ENCODE measurements at places on chromosomes 13 and 19.

- DNase-seq = no peak
Observed at GRCh38 chr13:28630869-28631268, 28.1 kb upstream of the POMP start.

DNA sequence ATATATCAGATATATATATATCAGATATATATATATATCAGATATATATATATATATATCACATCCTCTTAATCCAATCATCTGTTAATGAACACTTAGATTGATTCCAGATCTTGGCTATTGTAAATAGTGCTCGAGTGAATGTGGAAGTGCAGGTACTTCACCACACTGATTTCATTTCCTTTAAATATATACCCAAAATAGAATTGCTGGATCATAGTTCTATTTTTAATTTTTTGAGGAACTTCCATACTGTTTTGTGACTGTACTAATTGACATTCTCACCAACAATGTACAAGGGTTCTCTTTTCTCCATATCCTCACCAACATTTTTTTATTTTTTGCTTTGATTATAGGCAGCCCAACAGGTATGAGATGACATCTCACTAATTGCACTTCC, 277.5 kb downstream of the NHLRC3 start:
- DNase-seq = no peak

DNA sequence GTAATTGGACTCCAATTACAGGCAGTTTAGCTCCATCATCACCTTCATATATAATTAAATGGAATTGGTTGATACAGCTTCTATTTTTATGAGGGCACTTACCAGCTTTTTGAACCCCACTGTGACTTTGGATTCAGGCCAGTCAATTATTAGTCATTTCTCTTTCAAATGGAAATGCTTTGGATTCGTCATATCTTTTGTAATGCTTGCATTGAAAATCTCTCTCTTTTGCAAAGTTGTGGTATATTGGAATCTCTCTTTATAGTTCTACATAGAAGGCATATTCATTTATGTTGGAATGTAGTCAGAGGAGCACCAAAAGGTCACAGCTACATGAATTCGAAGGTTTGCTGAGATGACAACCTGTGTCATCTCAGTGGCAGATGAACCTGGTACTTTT, 1074.3 kb upstream of the SLC10A2 start:
- peak; percentile 21 for DNase-seq

GRCh38 chr13:57353831-57354230, 186.8 kb downstream of the PRR20E start:
- DNase-seq = no peak

- DNase-seq = no peak
Observed at GRCh38 chr19:48674216-48674809, 1.5 kb upstream of the NTN5 start.

DNA sequence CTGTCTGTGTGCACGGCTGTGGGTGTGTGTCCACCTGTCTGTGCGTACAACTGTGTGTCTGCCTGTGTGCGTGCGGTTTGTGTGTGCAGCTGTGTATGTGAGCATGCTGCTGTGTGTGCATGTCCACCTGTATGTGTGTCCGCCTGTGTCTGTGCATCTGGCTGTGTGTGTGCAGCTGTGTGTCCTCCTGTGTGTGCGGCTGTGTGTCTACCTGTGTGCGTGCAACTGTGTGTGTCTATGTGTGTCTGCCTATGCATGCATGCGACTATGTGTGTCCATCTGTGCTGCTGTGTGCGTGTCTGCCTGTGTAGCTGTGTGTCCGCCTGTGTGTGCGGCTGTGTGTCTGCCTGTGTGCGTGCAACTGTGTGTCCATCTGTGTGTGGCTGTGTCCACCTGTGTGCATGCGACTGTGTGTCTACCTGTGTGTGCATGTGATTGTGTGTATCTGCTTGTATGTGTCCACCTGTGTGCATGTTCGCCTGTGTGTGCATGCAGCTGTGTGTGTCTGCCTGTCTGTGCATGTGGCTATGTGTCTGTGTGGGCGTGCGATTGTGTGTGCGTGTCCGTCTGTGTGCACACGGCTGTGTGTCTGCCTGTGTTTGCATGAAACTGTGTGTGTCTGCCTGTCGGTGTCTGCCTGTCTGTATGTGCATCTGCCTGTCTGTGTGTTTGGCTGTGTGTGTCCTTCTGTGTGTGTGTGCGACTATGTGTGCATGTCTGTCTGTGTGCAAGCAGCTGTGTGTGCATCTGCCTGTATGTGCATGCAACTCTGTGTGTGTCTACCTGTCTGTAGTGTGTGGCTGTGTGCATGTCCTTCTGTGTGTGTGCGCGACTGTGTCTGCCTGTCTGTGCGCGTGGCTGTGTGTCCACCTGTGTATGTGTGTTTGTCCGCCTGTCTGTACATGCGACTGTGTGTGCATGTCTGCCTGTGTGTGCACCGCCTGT, 57.1 kb upstream of the C13orf46 start:
- no peak for DNase-seq

DNA sequence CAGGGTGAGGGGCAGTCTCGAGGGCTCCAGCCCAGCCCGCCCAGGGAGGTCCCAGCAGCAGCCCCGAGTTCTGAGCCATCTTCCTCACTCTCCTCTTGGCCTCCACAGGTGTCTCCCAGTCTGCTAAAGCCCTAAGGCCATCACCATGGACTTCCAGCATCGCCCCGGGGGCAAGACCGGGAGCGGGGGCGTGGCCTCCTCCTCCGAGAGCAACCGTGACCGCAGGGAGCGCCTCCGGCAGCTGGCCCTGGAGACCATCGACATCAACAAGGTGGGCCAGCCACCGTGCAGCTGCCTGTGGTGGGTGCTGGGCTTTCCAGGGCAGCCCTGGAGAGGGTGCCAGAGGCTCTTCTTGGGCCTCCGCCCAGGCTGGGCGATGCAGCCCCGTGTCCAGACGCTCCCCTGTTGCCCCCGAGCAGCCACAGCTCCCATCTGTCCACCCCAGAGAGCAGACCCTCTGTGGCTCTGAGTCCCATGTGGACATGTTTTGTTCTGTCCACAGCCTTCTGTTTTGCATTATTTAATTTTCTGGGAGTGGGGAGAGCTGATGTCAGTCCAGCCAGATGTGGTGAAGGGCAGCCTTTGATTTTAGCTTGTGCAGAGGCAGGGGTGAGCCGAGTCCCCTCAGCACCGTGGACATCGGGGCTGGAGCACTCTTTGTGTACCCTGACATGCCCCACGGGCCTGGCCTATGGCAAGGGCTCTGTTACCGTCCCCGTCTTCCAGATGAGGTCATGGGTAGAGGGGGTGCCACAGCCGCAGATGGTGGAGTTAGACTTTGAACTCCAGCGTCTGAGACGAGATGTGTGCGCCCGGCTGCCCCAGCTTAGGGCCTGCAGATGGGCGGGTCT, 5.6 kb upstream of the AMH start:
- DNase-seq = no peak

- DNase-seq = no peak
Observed at GRCh38 chr13:21338156-21338555, 120.9 kb downstream of the ZDHHC20 start.
